ENCODE measurements at places on chromosomes 3 and 15.

DNA sequence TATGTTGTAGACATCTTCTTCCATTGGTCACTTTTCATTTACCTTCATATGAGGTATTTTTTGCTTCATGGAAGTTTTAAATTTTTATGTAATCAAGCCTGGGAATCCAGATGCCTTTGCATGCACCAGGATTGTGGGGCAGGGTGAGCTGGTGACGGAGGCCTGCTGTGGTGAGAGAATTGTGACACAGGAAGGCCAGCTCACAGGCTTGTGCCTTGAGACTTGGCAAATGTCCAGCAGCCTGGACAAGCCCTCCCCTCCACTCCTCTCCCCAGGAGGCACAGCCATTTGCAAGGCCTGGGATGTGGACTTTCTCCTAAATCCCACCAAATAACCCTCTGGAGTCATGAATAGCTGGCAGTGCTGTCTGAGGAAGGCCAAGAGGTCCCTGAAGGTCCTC, 67.4 kb downstream of the RHCG start:
- DNase-seq = no peak

DNA sequence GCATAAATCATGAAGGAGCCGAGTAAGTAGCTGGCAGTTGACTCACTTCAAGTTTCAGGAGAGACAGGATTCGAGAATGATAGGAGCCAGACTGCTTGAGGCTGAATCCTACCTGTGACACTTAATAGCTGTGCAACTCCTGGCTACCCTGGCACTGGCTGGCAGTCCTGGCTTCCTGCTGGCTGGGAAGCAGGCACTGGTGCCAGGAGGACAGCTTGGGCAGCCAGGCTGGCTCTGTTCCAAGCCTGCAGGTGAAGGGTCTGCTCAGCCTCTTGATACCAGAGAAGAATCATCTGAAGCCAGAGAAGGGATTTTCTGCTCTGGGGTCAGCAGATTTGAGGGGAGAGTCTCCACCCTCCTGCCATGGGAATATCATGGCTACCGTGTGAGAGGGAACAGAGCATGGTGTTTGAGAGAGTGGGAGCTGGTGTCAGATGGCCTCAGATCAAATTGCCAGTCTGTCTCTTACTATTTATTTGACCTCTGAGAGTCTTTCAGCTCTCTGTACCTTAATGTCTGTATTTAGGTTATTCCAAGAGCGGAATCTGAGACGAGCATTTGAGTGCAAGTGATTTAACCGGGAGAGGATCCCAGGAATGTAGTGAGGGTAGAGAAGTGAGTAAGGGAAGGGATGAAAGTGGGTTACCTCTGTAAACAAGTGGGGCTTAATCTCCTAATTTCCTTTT, 4.4 kb upstream of the XIRP1 start:
- no peak for DNase-seq

- no peak for DNase-seq
Measured at GRCh38 chr3:156678197-156678596, 3.8 kb downstream of the TIPARP start.

- DNase-seq = no peak
Measured at GRCh38 chr15:96514607-96515285, 184.2 kb downstream of the NR2F2 start.

DNA sequence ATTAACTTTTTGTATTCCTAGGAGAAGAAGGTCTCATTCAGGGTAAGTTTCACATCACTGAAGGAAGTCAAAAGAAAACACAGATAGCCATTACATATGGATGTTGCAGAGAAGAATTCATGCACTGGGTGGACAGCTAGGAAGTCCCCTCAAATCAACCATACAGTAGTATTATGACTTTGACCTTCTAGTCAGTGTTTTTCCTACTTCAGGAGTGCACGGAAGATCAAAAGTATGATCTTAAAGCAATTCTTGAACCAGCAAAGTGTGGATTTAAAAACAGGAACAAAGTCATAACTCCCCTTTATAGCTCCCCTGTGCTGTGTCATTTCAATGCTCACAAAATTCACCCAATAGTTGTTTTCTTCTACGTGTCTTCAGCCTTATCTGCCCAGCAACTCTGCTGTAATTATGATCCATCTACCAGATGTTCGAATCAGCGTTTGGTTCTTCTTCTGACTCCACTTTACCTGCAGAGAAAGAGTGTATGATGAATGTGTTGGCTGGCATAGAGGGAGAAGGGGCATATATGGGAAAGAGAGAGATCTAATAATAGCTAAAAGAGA, 118.1 kb upstream of the MEIS2 start:
- no peak for DNase-seq

DNA sequence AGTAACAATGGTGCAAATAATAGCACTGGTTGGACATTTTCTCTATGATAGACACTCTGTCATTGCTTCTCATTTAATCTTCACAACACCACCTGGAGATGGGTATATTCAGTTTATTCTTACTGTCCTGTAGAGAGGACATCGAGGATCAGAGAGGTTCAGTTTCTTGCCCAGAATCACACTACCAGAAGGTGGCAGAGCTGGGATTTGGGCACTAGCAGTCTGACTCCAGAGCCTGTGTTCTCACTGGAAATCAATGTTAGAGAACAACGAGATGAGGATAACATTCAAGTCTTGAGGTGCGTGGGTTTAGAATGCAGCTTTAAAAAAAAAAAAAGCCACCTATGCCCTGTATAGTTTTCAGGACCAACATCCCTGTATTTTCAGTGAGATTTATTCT, 127.8 kb downstream of the SYNPR start:
- no peak for DNase-seq

DNA sequence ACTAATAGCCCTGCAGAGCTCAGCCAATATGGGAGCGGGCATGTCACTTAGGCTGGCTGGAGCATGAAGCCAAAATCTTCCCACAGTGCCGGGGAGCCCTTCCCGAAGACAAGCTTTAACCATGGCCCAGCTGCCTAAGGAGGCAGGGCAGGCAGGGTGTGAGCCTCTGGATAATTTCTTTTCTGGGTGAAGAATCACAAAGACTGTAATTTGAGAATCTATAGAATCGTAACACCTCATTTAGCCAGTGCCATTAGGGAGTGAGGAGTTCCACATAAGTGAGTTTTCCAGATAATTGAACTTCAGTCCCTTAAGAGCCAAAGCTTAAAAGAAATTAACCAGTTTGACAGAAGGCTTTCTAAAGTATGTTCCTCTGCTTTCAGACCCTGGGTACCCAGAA, 40.2 kb upstream of the TLE3 start:
- DNase-seq = no peak

DNA sequence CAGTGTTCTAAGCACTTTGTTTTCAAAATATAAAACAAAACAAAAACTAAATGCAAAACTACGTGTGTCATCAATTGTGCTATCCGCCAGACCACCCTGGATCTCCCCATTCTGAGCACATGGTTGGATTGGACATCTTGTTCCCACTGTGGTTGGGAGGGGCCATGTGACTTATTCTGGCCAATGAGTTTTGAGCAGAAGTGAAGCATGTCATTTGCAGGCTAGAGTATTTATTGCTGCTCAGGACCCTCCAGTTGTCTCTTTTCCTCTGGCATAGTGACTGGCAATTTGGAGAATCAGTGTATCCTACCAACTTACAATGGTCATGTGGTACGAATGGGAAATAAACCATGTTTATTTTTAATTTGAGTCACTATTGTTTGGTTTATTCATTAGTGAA, 70.2 kb upstream of the ST8SIA2 start:
- DNase-seq = no peak

GRCh38 chr3:119310071-119310470, 15.9 kb downstream of the ARHGAP31 start:
- DNase-seq = no peak

- DNase-seq = no peak
Measured at GRCh38 chr15:79623488-79623887, 191.4 kb downstream of the MINAR1 start.

GRCh38 chr3:143837076-143837475, 11.2 kb downstream of the SLC9A9 start:
- DNase-seq = no peak

DNA sequence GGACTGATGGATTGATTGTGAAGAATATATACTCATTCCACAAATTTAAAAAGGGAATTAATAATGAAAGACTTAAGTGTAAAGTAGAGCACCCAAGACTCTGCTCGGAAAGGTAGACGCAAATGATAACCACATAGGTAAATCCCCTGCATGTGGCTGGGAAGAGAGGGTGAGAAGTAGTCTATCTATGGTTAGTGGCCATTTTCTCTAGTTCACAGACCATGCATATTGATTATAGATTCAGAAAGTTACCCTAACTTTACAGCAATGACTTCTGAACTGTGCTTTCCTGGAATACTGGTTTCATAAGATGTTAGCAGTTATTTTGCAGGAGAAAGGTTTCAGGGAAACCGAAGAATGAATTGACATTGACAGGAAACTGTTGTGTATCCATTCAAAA, 51.7 kb downstream of the CASR start:
- DNase-seq = no peak

GRCh38 chr15:45641374-45641781, 6.5 kb downstream of the SQOR start:
- no peak for DNase-seq

GRCh38 chr3:96430079-96430478, 384.3 kb upstream of the EPHA6 start:
- no peak for DNase-seq

DNA sequence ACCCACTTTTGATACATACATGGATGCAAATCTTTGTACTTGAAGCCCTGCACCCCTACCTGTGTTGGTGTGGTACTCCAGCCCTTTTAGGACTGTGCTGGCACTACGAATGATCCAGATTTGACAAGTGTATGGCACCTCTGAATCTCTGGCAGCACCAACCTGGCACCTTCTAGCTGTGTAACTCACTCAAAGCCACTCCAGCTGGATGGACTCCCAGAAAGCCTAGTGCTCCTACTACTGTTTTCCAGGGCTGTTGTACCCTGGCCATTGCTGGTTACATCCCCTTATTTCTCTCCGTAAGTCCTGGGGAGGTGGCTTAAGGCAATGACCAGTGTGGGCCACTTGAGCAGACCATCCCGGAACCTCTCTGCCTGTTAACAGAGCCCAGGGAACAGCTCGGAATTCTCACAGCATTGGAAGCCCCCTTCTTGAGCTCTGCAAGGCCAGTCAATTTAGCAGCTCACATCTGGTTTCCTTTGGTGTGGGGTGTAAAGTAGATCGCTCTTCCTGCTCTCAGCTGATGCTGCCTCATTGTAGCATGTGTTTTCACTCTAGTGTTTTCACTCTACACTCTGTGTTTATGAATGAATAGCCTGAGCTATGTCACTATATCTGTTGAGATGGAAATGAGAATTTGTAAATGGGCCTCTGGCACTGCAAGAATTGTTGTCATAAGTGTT, 12.2 kb downstream of the CALML4 start:
- DNase-seq = no peak

GRCh38 chr3:70506775-70507174, 194.3 kb upstream of the MDFIC2 start:
- DNase-seq = no peak

GRCh38 chr15:44710236-44711095, 657 bp downstream of the PATL2 start:
- no peak for DNase-seq

DNA sequence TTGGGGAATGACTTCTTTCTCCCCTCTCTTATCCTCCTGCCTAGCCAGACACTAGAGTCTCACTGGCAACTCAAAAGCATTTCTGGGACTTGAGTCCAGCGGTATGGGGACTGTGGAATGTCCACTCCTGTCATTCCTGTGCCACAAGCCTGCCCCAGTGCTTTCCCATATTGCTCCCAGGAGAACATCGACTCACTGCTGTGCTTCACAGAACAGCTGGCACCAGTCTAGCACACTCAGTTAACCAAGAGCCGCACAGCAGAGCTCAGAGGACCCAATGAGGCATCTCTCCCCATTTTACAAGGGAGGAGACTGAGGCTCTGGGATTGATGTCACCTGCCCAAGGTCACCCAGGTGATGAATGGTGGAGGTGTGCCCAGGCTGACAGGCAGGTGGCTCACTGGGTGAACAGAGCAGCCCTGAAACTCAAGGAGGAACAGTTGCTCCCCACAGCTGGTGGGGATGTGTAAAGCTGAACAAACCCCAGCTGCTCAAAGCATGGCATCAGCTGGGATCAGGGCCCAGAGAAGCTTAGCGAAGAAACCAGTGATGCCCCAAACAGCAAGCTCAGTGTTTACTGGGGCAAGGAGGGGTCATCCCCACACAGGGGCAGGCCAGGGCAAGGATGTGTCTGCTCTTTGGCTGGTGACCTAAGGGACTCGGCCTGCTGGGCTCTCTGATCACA, 35.4 kb upstream of the DUSP7 start:
- no peak for DNase-seq

- no peak for DNase-seq
Measured at GRCh38 chr3:59510576-59510975, 460.8 kb upstream of the CFAP20DC start.

DNA sequence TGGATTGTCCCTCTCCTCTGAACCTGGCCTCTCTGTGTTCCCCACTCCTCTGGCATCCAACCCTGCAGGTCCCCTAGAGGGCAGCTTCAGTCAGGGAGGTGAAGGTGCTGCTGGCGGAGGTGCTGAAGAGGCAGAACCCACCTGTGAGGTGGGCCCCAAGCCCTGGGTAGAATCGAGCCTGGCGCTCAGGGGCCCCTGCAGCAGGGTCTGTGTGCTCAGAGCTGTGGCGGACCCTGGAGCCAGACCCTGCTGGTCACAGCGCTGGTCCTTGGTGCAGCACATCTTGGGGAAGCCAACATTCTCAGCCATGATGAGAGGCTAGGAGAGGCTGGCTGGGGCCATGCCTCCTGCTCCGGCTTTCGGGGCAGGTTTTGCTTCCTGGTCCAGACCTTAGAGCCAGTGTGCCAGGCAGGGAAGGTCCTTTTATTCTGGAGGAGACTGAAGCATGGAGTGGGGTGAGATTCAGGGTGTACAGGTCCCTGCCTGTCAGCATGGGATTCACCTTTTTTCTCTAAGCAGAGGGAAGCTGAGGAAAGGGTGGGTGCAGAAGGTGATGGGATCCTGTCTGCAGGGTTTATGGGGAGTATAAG, 54.7 kb upstream of the TAMM41 start:
- DNase-seq = no peak

DNA sequence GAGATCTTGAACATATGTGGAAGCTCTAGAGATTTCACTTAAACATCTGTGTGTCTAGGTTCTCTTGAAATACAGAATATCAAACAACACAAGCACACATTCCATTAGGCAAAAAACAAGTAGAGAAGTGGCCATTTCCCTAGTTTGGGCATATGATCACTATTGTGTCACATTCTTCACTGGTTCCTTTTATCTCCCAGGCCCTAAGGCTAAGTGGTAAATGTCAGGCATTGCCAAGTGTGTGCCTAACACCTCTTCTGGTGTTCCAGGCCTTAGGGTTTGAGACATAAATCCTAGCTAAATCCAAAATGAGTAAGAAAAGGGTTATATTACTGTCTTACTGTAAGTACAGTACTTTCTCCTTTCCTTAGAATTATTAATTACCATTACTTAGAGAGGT, 880.1 kb downstream of the PDCD6IP start:
- no peak for DNase-seq

DNA sequence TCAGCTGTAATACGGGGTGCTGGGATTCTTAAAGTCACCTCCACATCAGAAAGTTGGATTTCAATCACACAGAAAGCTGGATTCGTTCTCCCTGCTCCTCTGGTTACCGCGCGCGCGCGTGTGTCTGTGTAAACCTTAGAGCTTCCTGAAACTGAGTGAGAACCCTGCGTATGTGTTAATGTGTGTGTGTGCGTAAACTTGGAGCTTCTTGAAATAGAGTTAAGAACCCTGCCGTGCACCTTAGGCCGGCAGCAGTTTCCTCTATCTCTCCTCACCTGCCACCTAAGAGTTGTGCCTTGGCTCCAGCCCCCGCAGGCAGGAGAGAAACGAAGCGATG, 531 bp downstream of the LZTFL1 start:
- no peak for DNase-seq
